ENCODE measurements at places on chromosomes 7 and 10. TPM values are rescaled to one million over a fixed set of nuclear protein-coding genes. Genes with fewer than 3 reads are reported as not detected.

GRCh38 chr10:62443866-62444265 lies 69.7 kb downstream of the ZNF365 start:
- DNase-seq = no peak

GRCh38 chr7:2003451-2003930 lies 229.3 kb downstream of the MAD1L1 start:
- DNase-seq = no peak

Gene MYPN
- total RNA-seq = 1.8 TPM

Gene SPAG6
- 0.74 TPM for total RNA-seq

Gene ELAPOR2
- total RNA-seq = 13.9 TPM
